ENCODE measurements at places on chromosomes 2 and 18.

- DNase-seq = no peak
Observed at GRCh38 chr2:187169864-187170263, 278.2 kb downstream of the CALCRL start.

GRCh38 chr18:28995319-28995718 lies 818.4 kb upstream of the CDH2 start:
- DNase-seq = no peak

DNA sequence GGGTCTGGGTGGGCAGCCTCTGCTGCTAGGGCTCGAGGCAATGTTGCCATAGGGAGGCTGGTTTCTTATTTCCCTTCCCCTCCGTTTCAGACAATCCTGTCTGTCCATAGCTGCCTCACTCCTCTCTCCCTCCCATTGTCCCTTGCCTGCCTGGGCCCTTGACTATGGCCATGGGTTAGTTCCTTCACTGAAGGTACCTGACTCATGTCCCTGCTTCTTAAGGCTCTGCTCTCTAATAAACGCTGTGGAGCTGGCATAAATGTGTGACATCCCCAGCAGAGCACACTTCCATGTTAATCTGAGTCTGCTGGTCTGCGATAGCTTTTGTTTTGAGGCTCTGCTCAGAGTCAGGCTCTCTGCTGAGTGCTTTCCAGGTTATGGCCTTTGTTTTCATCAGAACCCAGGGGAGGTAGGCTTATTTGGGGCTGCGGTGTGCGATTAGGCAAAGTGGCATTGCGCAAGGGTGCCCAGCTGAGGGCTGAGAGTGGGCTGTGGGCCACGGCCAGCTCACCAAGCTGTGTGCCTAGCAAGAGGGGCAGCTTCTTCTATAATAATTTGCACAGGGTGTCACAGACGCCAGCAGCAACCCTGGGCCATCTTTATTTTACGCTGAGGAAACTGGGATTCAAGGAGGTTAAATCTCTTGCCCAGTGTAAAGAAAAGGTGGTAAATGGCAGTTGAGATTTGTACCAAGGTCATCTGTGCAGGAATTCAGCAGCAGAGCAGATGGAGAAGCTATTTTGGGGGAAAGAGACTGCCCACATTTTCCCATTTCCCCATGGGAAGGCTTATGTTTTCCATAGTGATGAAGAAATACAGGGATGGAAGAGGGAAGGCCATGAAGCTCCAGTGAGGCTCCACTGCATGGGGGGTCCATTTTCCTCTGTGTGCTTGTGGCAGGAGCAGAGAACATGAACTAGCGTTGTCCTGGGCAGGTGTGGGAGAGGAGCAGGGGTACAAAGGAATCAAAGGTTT lies 25.6 kb downstream of the MRPL33 start:
- no peak for DNase-seq

DNA sequence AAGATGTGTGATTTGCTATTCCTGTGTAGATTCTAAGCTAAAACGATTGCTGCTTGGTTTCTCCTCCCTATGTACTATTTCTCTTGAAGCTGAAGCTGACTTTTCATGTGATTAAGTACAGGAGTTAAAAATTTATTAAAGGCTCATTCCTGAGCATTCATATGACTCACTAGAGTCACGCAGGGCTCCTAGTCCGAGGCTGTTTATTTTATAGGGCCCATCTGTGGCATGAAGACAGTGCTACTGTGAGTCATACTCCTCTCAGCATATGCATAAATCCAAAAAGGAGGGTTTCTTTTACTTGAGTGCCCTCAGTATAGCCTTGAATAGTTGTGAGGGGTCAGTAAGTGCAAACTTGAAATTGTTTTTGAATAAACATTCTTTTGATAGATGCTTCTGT lies 378.8 kb downstream of the PTPRM start:
- DNase-seq = no peak
